ENCODE measurements at places on chromosomes 6 and 20.

GRCh38 chr6:105282631-105283585 lies 103.1 kb upstream of the POPDC3 start:
- DNase-seq, result peak; percentile 30

- DNase-seq, result no peak
These were observed 96.2 kb downstream of the TCP11 start for GRCh38 chr6:35044761-35045421.

- DNase-seq, result no peak
These were observed 123.6 kb downstream of the ISM1 start for GRCh38 chr20:13344671-13345070.

GRCh38 chr6:134065706-134066105 lies 13.3 kb upstream of the SLC2A12 start:
- DNase-seq, result no peak

DNA sequence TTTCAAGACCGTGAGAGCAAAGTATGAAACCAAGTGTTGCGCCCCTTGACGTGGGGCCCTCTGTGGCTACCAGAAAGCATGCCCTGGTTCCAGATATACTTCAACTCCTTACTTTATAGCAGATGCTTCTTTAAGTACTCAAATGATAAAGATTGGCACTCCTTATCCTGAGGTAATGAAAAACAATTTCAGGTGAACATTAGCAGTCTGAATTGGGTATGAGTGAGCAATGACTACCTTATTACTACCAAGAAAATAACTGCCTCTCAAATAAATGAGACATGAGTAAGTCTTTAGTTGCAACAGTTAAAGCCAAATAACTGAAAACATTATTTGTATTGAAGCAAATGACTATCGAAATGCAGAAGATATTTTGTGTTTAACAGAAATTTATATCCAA lies 408.7 kb downstream of the MMUT start:
- DNase-seq, result no peak

DNA sequence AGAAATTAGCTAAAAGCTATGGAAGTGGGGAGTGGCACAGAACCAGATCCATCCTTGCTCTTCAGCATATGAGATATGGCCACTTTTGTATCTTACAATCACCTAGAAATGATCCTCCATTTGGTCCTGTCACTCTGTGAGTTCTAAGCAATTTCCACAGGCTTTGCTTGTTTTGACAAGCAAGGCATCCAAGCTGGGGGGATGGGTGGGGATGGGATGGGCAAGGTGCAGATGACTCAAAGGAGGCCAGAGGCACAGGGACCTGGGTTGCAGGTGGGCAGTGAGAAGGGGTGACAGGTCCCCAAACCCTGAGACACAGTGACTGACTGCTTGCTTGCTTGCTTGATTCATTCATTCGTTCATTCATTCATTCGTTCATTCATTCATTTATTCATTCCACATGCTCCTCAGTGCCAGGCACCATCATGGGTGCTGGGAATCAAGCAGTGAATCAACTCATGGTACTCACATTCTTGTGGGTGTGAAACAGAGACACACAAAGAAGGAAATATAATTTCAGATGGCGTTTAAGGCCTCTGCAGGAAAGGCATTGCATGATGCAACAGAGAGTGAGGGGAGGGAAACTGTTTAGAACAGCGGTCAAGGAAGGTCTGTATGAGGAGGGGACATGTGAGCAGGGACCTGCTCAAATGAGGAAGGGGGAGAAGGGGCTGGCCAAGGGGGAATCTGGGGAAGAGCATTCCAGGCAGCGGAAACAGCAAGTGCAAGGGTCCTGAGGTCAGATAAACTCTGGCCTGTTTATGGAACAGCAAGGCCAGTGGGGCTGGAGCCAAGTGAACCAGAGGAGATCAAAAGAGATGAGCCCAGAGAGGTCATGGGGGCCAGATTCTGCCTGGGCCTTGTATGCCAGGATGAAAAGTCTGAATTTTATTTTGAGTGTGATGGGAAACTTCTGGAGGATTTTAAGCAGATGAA lies 3.4 kb downstream of the KCNB1 start:
- DNase-seq, result no peak

DNA sequence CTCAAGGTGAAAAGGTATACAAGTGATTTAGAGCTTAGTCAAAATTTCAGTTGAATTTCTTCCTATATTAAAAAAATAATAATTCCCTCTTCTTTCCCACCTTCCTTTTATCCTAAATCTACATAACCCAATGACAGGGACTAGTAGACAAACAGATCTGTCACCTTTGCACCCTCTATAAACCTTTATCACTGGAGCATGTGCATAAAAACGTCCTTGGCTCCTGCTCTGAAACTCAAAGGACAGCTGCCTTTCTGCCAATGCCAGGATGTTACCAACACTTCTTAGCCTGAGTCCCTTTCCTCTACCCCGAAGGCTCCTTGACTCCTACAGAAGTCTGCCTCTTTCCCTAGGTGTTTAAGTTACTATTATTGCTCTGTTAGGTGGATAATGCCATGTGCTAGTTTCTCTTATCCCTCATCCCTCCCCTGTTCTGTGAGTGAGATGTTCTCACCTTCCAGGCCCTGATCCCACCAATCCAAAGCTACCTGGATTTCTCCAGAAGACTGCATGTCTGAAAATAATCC lies 4.3 kb downstream of the CLVS2 start:
- no peak for DNase-seq

Data from posterior cingulate gyrus (tissue), 11 donors.